ENCODE measurements at places on chromosomes 12 and 14. TPM values are rescaled to one million over a fixed set of nuclear protein-coding genes. Genes with fewer than 3 reads are reported as not detected.

Gene TGFB3
- 12.0 TPM for polyA plus RNA-seq

Gene TAS2R7
- not detected for polyA plus RNA-seq

Gene APOF
- 0.11 TPM for polyA plus RNA-seq

Gene GPRC5D
- 0.37 TPM for polyA plus RNA-seq

Gene ANKRD13A
- polyA plus RNA-seq: 44.3 TPM

Gene C1QL4
- 1.6 TPM for polyA plus RNA-seq

Gene RNASE3
- 0.64 TPM for polyA plus RNA-seq

Gene FERMT2
- polyA plus RNA-seq: 197 TPM

Gene HOXC5
- 2.1 TPM for polyA plus RNA-seq

Gene BDKRB1
- 0.31 TPM for polyA plus RNA-seq

Gene PTPN21
- 37.0 TPM for polyA plus RNA-seq

Gene LRRC10
- polyA plus RNA-seq: not detected

Gene LRRK2
- 45.1 TPM for polyA plus RNA-seq

Gene TMEM179
- polyA plus RNA-seq: 0.87 TPM

Gene KRT75
- polyA plus RNA-seq: not detected

Gene LHX5
- polyA plus RNA-seq: not detected

Gene SDR9C7
- 0.16 TPM for polyA plus RNA-seq

Gene SIX4
- 5.6 TPM for polyA plus RNA-seq

Gene HEBP1
- 80.0 TPM for polyA plus RNA-seq

Gene SIX6
- polyA plus RNA-seq: not detected

Gene PTPRQ
- polyA plus RNA-seq: 21.8 TPM

Gene ANO2
- polyA plus RNA-seq: 3.0 TPM

Gene IL31
- polyA plus RNA-seq: not detected

Gene TMEM117
- polyA plus RNA-seq: 12.1 TPM

Gene C12orf50
- polyA plus RNA-seq: 0.19 TPM

Gene PGAM5
- polyA plus RNA-seq: 26.4 TPM

Gene FGF23
- polyA plus RNA-seq: 0.12 TPM

Gene CIROP
- not detected for polyA plus RNA-seq

Gene GYS2
- not detected for polyA plus RNA-seq

Gene GALNT8
- 2.7 TPM for polyA plus RNA-seq

Gene OSBPL8
- polyA plus RNA-seq: 82.2 TPM

Gene ALDH1L2
- polyA plus RNA-seq: 1.00 TPM

Gene PPFIBP1
- 75.3 TPM for polyA plus RNA-seq

Gene SLC6A13
- polyA plus RNA-seq: 46.3 TPM

Gene CPNE6
- polyA plus RNA-seq: not detected

Gene SSPN
- 16.5 TPM for polyA plus RNA-seq

Gene CISTR
- polyA plus RNA-seq: not detected

Gene SYCP3
- polyA plus RNA-seq: 1.3 TPM

Gene PRB2
- polyA plus RNA-seq: not detected

Gene NUP107
- 69.6 TPM for polyA plus RNA-seq

Data from right renal pelvis (tissue), 4 donors.